ENCODE measurements at places on chromosomes 2 and 18.

DNA sequence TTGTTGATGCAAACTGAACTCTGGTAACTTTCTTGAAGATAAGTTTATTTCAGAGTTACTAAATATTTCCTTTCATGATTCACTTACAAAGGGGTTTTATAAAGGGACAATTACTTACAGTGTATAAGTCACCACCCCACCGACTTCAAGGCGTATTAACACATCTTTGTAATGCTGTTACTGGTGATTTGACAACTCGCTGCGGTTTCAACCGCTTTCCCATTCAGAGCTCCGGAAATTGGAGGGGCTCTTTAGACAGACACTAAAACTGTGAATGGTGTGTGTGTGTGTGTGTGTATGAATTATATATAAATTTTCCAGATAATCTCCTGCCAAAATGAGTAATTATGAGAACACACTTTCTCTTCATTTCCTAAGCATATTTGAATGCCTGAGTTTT, 4.9 kb downstream of the TM4SF20 start:
- no peak for DNase-seq

GRCh38 chr2:169366066-169366465, 3.7 kb upstream of the LRP2 start:
- no peak for DNase-seq

DNA sequence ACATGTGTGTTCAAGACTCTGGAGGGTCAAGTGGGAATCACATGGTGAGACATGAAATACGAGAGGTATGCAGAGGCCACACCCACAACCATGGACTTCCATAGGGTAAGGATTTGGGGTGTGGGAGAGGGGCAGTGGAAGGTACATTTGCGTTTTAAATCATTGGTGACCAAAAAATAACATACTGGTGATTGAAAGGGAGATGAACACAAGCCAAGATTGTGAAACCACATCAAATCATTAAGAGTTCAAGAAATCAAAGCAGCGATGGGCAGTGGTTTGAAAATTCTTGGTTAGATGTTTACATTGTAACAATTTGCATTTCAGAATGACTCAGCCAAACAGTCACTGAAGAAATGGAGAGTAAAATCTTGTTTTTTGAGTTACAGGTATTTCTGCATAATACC, 1.9 kb upstream of the CABYR start:
- DNase-seq = no peak

DNA sequence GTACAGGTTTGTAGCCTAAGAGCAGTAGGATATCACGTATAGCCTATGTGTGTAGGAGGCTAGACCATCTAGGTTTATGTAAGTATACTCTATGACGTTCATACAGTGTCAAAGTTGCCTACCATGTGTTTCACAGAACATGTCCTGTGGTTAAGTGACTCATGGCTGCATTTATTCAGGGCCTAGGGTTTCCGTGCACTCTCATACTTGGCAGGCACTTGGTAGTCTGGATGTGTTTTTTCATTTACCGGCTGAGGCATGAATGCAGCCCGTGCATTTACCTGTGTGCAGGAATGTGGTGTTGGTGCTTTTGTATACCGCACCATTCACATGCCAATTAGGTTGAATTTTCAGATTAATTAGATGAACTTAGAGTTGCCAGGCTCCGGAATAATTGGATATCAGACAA, 43.4 kb downstream of the MYL12B start:
- no peak for DNase-seq

GRCh38 chr2:794554-795241, 117.5 kb upstream of the TMEM18 start:
- no peak for DNase-seq

- no peak for DNase-seq
These were observed 1189.1 kb upstream of the NXPH2 start for GRCh38 chr2:139969323-139969722.

GRCh38 chr2:123493687-123494086, 531.4 kb upstream of the CNTNAP5 start:
- no peak for DNase-seq

- no peak for DNase-seq
These were observed 95.1 kb downstream of the DYM start for GRCh38 chr18:49365346-49365745.

All from stimulated activated CD4-positive, alpha-beta T cell treated with anti-CD3 and anti-CD28 coated beads, Interleukin-15, amount 100 ng/mL, for 1 hour (primary cell).